ENCODE measurements at places on chromosomes 4 and X.

GRCh38 chr4:103415801-103416200 lies 217.7 kb upstream of the CENPE start:
- no peak for DNase-seq

DNA sequence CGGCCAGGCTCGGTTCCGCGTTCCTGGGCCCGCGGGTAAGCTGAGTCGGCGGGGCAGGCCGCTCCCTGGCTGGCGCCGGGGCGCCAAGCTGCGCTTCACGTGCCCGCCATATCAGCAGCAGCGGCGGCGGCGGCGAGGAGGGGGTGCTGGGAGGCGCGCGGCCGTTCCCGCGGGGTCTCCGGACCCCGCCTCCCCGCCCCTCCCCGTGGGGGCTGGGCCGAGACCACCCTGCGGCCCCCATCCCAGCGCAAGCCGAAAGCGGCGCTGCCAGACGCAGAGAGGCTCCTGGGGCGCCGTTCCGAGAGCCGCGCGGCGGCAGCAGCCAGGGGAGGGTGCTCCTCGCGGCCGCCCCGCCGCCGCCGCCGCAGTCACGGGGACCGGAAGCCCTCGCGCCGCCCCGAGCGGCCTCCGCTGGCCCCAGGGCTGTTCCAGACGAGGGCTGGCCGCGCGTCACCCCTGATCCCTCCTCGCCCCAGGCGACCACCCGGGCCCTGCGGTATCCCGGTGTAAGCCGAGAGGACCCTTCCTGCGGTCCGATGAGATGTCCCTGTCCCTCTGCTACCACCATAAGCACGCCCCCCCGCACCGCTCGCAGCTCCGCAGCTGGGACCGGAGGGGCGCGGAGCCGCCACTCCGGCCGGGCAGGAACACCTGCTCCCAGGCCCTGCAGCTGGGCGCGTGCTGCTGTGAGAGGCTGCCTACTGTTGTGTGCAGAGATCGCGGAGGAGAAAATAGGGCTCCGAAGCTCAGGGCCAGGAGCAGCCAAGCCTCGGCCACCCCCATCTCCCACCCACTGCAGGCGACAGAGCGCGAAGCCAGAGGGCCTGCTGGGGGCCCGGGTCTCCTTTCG lies 7.5 kb upstream of the BCOR start:
- DNase-seq, result no peak

GRCh38 chrX:137568741-137569469 lies 3.0 kb downstream of the ZIC3 start:
- DNase-seq, result no peak

- DNase-seq, result no peak
Measured at GRCh38 chrX:21972721-21973120, 32.2 kb downstream of the SMS start.

GRCh38 chrX:140110081-140110650 lies 144.8 kb upstream of the CXorf66 start:
- no peak for DNase-seq

DNA sequence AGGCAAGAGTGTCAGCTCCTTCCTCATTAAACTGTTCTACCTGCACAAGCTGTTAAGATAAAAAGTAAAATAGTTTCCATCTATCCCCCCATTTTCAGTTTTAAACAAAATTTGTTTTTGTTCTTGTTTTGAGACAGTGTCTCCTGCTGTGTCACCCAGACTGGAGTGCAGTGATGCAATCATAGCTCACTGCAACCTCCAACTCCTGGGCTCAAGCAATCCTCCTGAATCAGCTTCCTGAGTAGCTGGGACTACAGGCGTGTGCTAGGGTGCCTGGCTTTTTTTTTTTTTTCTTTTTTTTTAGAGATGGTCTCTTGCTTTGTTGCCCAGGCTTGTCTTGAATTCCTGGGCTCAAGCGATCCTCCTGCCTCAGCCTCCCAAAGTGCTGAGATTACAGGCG lies 105.4 kb downstream of the HS6ST2 start:
- no peak for DNase-seq

- no peak for DNase-seq
Measured at GRCh38 chr4:185341841-185342240, 53.9 kb downstream of the LRP2BP start.

DNA sequence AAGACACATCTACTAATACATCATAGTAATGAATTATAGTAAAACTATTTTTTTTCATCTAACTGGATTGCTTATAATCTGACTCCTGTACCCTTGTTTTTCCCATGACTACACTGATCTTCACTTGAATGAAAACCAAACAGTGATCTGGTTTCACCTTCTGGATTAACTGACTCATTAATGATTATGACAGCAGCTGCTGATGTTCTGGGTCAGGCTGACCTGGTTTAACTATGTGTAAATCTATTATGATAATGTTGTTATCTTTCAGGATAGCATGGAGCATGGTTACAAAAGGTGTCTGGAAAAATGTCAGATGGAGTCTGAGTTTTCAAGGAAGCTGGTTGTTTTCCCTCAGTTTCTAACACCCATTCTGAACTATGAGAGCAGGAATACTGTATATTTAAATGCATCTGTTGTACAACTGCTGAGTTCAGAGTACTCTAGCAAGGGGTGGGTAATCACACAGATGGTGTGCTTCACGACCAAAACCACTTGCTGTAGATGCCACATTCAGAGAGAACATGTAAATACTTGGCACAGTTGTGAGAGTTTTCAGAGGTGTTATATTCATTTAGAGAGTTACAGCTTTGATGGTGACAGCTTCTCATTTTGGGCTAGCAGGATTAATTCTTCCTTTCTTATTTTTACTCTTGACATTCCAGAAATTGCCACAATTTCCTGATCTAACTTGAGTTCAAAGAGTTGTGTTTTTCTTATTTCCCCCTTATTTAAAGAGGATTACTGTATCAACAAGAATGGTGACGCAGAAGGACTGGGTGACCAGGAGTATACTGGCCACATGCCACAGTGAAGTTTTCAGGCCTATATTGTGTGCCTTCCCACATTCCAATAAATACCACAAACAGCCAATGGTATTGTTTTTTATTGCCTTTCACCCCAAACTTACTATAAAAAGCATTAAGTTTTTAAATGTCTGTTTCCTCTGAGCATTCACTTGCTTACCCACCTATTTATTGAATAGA lies 249.7 kb upstream of the TET2 start:
- DNase-seq, result no peak

DNA sequence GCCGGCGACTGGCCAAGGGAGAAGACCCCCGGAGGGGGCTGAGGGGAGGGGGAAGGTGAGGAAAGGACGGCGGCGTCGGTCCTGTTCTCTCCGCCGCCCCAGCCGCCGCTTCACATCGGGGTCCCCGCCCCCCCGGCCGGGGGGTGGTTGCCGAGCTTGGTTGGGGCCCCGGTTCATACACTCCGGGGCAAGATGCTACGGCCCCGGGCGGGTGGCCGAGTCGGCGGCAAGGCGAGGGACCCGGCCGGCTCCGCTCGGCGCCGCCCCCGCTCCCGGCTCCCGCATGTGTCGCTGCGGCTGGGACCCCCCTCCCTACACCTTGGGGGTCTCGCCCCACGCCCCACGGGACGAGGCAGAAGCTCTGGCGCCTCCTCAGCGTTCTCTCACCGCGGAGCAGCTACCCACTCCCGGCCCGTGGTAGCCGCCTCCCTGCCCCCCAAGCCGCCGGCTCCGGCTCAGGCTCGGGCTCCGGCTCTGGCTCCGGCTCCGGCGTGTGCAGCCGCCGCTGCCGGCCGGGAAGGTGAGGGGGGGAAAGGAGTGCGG lies 461 bp downstream of the FBXW7 start:
- no peak for DNase-seq

- DNase-seq, result no peak
Measured at GRCh38 chr4:41538887-41539498, 1.0 kb downstream of the LIMCH1 start.

Measured in hematopoietic multipotent progenitor cell treated with erythropoietin and hydrocortisone succinate and interleukin-3 and kit ligand, for 15 days (in vitro differentiated cells).